NCI-H1436 treated with DMSO at 0.1 percent for 48 hours (cell line): ENCODE measurements at places on chromosomes 2 and 18.
A peak's percentile ranks its signal among the peaks of the same experiment; 100 is the strongest.

DNA sequence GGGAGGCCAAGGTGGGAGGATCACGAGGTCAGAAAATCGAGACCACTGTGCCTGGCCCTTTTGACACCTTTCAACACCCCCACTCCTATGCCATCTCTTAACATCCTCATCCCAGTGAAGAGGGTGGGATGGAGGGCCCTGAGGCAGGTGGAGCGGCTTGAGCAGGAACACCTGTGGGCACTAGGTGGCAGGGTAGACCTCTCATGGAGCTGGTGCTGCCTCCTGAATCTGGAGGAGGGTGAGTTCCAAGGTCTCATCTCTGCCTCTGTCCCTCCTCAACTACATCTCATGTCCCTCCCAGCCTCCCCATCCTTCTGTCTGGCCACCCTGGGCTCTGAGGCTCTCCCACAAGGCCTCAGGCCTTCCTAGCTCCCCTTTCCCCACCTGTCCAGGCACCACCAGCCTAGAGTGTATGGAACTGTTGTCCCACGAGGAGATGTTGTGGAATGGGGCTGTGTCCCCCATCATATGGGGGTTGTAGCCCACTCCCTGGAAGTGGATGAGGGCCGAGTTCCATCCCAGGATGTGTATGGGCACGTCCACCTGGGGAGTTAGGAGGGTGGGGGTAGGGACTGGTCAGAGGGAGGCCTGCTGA, 17.0 kb upstream of the CRYBA2 start:
- no peak for DNase-seq

DNA sequence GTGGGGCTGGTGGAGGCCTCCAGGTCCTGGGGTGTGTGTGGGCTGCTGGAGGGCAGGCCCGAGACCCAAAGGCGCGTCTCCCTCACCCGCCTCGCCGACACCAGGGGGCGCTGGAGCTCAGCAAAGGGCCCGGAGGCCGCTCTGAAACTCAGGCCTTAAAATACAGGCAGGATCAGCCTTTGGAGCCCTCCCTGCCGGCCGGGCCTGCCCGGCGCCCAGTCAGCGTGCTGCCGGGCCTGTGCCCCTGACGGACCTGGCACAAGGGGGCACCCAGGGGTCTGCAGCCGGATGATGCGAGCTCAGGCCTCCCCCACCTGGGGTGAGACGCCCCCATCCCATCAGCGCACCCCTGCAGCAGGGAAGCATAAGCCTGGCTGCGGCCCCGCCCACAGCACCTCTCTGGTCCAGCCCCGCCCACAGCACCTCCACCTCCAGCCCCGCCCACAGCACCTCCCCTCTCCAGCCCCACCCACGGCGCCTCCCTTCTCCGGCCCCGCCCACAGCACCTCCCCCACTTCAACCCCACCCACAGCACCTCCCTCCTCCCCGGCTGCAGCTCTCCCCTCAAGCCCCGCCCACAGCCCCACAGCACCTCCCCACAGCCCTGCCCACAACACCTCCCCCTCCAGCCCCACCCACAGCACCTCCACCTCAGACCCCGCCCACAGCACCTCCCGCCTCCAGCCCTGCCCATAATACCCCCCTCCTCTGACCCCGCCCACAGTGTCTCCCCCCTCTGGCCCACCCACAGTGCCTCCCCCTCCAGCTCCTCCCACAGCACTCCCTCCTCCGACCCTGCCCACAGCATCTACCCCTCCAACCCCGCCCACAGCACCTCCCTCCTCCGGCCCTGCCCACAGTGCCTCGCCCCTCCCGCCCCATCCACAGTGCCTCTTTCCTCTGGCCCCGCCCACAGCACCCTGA, 92.8 kb upstream of the OTOS start:
- DNase-seq, result no peak

DNA sequence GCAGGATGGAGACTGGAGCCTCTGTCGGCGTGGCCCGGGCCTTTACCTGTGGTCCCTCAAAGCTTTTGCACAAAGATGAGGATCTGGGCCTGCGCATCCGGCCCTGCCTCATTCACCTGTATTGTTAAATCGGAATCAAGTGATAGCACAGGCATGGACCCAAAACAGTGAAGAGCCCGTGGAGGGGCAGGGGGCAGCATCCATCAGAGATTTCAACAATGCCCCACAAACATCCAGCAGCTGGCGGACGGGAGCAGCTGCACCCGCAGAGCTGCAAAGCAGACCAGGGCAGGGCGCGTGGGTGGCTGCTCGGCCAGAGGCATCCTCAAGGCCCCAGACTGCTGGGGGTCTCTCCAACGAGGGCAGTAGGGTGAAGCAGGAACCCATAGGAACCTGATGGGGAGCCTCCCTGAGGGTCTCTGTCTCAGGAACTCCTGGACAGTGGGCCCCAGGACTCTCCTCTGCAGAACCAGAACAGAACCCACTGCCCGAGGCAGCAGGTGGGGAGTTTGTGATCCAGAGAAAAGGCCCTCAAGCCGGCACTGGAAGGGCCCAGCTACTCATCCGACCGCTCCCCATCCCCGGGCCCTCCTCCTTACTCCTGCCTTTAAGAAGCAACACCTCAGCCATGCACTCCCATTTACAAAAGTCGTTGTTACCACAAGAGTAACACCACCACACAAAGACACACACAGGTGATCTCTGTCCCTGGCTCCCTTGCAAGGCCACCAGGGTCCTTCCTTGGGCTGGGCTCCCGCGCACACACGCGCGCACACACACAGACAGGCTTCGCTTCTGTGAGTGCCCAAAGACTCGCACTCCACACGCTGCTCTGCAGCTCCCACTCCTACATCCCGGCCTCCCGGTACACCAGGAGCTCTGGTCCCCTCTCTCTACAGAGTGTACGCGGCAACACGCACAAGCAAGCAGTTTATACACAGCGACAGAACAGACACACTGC, 28.8 kb downstream of the HDAC4 start:
- no peak for DNase-seq

DNA sequence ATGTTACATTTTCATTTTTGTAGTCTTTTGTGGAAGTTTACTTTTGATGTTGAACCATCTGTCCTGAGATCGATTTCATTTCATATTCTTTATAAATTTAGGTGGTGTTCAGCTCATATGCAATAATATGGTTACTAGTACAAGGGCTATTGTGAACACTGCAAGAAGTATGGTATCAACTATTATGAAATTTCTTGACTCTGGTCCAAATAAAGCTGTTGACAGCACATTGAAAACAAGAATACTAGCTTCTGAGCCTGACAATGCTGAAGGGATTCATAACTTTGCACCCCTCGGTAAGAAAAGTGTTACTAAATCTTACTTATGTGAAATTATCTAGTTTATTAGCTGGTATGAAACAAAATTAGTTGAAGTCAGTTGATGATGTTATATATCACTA, 124.9 kb upstream of the TTC27 start:
- no peak for DNase-seq

DNA sequence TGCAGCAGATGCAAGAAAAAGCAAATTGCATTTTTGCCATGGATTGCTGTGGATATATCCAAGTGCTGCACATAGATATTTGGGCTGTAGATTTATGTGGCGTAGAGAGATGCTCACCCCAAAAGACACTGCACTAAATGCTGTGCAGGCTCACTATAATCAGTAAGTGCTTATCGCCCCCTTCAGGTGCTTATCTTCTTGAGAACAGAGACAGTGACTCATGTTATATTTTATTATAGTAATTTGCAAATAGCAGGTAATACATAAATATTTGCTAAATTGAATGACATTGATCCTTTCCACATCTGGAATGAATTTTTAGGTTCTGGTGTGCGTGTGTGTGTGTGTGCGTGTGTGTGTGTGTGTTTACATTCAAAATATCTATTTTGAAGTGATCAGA, 36.8 kb upstream of the PLEKHM3 start:
- no peak for DNase-seq

DNA sequence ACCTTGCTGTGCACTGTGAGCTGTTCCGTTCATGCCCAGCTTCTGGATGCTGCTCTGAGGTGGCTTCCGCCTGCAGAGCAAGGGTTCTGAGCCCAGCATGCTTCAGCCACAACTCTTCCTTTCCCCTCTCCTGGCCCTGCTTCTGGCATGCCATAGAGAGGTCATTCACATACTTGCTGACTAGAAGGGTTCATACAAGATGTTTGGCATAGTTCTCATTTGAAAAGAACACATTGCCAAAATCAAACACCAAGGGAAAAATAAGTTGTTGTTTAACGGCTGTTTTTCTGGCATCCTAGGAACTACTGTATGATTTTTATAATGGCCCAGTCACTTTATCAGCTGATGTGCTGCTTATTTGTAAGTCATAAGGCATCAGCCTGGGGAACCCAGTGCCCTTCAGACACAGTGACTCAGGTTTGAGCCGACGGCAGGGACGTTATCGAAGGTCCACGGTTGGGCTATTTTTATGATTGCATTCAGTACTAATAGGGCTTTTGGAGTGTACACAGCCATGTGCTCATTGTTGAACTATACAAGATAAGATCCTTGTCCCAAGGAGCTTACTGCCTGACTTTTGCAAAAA, 53.9 kb upstream of the CTAGE1 start:
- no peak for DNase-seq

DNA sequence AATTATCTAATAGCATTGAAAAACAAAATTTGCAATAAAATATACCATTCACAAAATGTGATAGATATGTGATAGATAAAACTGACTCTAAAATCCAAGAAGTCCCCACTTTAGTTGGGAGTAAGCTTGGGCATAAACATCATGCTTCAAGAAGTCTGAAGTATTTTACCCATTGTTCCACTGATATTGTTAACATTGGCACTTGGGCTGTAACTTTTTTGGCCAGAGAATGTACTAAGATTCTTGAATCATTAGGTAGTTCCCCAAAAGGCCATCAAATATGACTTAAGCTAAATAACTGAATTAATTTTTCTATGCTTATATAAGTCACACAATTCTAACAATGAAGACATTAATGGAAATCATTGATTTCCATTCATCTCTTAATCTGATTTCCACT, 413.6 kb downstream of the CDH2 start:
- DNase-seq, result no peak

DNA sequence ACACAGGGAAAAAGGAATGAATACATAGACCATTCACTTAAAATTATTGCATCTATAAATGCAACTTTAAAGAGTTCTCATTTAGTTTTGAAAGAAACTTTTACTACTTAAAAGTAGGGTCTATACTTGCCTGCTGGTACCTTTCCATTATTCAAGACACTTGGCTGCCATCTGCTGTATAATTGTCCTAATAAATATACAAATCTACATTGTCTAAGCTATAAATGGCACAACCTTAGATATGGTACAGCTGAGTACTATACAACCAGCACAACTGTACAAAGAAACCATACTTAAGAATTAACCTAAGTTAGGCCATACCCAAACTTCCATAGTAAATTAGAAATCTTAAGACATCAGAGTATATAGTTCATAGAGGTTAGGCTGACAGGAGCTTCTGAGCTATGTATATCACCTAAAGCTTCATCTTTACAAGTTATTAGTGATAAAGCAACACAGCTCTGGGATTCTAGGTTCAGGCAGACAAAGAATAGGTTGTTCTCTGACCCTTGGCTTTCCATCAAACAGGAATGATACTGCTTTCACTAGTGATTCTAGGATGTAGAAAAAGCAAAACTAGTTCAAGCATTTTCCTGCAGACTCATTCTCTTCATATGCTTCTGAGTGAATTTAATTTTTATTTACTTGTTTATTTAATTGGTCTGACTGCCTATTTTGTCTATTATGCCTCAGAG, 22.1 kb downstream of the EXOC6B start:
- no peak for DNase-seq

GRCh38 chr18:77096936-77097886, 35.4 kb downstream of the MBP start:
- no peak for DNase-seq

GRCh38 chr2:226623587-226624368, 175.8 kb downstream of the IRS1 start:
- DNase-seq, result no peak

- no peak for DNase-seq
Measured at GRCh38 chr2:25885933-25886332, 7.6 kb upstream of the ASXL2 start.

- no peak for DNase-seq
Measured at GRCh38 chr2:157677941-157678340, 49.3 kb upstream of the ACVR1C start.

DNA sequence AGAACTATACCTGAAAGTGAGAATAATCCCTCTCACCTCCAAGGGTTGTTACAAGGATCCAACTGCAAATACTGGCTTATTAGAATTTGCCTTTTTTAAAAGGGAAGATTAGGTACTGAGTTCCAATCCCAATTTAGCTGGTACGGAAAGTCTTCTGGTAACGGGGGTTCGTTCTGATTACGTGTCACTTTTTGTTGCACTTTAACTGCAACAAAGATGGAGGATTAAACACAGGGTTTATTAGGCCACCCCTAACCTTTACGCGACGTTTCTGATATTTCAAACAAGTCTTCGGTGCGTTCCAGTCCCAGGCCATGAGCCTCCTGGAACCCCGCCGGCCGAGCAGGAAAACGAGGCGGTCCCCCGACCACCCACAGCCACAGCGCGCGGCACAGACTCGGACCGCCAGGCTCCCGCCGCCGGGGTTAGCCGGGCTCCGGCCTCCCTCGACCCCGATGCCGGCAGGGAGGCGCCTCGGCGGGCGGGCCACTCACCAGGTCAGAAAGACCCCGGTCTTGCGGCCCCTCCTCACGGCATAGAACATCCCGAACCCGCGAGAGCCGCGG, 411 bp downstream of the RNASEH1 start:
- no peak for DNase-seq

GRCh38 chr2:222042666-222043065, 256.1 kb downstream of the PAX3 start:
- DNase-seq, result no peak

GRCh38 chr18:26434887-26435286, 113.5 kb downstream of the KCTD1 start:
- DNase-seq, result no peak

DNA sequence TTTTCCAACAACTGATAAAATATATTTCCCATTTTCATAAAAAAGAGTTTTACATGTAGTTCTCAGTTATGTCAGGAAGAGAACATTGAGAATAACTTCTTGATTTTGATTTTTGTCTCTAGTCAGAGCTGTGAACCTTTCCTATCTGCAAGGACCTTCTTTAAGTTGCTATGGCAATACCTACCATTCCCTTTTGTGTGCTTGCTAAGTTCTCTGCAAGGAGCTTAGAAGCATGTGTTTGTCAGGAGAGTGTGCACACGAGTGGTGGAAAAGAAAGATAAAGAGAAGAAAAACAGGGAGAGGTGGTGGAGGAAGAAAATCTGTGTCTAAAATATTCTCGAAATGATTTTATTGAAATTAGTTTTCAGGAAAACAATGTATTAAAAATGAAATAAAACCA, 140.3 kb upstream of the SLC8A1 start:
- DNase-seq, result no peak

GRCh38 chr2:96913398-96914202, 43.7 kb upstream of the SEMA4C start:
- DNase-seq, result no peak

GRCh38 chr2:157466764-157467163, 22.9 kb upstream of the CYTIP start:
- DNase-seq, result no peak

DNA sequence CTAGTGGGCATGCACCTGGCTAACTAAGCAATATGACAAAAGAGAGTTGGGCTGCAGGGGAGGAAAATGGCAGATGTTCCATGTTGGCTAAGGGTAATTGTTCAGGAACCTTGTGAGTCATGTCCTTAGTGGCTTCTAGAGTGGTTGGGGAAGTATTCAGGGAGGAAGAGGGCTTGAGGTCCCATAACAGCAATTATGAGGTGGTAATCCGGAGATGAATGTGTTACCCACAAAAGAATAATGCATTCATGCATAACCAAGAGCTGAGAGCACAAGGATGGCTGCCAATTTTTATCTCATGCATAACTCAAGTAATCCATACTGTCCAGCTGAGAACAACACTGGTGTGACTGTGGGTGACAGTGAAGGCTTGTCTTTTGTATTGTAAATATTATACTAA, 42.9 kb downstream of the TMEFF2 start:
- peak; percentile 24 for DNase-seq

GRCh38 chr18:59909289-59910036, 9.7 kb downstream of the PMAIP1 start:
- DNase-seq, result no peak
